ENCODE measurements at places on chromosomes 4 and X.

GRCh38 chrX:84156821-84157220 lies 31.2 kb downstream of the RPS6KA6 start:
- no peak for DNase-seq

GRCh38 chr4:40969501-40969900 lies 219.7 kb downstream of the NSUN7 start:
- no peak for DNase-seq

DNA sequence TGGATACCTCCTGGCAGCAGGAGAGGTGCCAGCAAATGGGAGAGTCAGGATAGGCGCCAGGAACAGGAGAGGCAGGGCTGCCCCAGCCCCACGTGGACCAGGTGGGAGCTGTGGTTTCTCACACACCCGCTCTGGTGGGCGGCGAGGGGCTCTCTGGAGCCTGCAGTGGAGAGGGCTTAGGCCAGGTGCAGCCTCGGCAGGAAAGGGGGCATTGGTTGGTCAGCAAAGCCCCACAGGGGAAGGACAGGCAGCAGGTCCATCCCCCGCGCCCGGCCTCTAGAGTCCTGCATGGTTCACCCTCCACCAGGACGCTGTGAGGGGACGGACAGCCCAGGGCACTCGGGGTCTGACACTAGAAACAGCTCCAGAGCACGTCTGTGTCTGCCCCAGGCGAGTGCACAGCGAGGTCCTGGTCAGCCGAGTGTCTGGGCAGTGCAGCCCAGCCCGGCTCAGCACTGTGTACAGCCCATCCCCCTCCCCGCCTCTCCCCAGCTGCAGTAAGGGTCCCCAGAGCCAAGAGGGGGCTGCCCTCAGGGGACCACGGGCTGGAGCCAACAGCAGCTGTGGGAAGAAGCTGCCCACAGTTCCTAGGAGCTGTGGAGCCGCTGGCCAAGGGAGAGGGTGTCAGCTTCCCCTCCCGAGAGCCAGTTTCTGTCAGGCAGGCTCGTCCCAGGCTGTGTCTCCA lies 8.2 kb downstream of the ATP5ME start:
- DNase-seq = no peak

GRCh38 chrX:2536141-2536540 lies 35.4 kb upstream of the DHRSX start:
- no peak for DNase-seq

GRCh38 chrX:22360129-22360528 lies 87.4 kb downstream of the CBLL2 start:
- no peak for DNase-seq

DNA sequence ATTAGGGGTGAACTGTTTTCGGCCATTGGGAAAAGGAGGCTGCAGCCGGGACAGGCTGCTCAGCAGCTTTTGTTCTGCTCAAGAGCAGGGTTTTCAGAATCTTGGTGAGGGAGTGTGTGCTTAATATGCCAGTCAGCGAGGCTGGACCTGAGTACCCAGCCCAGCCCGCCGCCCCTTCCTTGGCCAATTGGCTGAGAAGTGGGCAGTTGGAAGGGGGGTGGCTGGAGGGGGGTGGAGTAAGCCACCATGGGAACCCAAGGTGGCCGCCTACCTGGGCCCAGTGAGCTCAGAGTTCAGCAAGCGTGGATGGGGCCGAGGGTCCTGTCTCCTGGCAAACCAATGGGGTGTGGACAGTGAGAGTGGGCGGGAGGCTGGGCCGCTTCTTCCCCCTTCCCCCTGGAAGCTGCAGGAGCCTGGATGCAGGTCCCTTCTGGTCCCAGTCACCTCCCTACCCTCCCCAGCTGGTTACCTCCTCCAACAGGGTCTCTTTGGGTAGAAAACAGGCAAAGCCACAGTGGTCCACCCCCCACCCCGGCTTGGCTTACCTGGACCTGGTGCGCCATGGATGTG lies 52.5 kb downstream of the SORCS2 start:
- no peak for DNase-seq
